ENCODE measurements at places on chromosomes 5 and 9.

- DNase-seq = no peak
Measured at GRCh38 chr5:133818031-133818431, 150.4 kb downstream of the C5orf15 start.

DNA sequence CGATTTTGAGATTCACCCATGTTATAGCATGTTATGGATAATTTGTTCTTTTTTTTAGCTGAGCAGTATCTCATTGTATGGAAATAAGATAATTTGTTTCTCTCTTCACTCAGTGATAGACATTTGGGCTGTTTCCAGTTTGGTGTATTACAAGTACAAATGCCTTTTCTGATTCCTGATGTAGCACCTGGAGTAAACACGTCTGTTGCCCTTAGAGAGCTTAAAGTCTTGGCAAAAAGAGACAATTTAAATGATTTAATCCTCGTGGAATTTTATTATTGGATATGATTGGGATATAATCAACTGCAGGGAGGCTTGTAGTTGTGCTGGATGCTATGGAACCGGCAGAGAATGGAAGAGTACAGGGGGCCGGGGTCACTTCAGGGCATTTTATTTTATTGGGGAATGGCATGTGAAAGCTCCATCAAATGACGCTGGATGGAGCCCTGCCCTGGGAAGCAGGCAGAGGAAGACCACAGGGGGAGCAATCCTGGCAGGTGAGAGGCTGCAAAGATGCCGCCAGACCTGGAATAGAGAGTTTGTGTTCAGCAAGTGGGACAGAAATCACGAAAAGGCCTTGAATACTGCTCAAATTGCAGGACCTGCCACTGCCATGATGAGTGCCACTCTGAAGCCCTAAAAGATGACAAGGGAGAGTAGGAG is 31.0 kb upstream of the TGFBI start:
- DNase-seq = no peak

- DNase-seq = no peak
Measured at GRCh38 chr5:66130493-66130892, 13.6 kb upstream of the SREK1 start.

GRCh38 chr5:179312557-179313235 is 32.6 kb downstream of the ADAMTS2 start:
- DNase-seq = no peak

DNA sequence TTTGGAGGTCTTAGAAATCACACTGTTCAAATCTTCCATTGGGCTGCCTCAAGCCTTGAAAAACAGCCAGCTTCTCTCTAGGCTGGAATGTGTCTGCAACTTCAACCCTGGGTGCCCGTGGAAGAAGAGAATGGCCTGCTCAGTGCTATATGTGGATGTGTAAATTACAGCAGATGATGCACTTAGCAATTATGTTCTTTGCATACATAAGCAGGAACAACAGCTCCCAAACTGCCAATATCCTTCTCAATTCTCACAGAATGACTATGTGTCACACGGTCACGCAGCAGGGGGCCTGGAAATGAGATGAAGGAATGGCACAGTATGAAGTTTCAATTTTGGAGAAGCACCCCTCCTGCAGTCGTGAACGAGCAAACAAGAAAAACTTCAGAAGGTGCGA is 175.2 kb upstream of the SMARCA2 start:
- no peak for DNase-seq

DNA sequence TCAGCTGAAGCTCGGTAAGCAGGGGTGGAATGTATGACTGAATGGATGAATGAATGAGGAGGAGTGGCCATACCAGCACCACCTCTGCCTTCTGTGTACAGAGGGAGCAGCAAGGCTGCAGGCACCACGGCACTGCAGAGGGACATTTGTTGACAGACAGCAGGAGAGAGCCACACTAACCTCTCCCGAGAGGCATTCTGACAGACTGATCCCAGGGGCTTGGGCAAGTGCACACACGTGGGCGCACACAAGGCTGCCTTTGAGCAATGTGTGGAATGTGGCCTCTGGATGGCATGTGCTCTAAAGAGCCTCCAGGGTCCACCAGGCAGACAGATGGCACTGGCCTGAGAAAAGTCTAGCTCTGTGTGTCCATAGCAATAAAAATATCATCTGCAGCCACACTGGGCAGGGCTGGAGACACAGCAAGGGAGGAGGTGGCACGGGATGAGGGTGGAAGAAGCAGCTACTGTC is 111.8 kb downstream of the ACTL7B start:
- no peak for DNase-seq

All from activated T-cell treated with anti-CD3 and anti-CD28 coated beads for 24 hours (primary cell).